Fibroblast of the aortic adventitia (primary cell): ENCODE measurements at places on chromosomes 5 and 9. TPM values are rescaled to one million over a fixed set of nuclear protein-coding genes. Genes with fewer than 3 reads are reported as not detected.

The GPR150 gene
- 0.27 and 0.98 TPM in 2 replicates for total RNA-seq

The ORM2 gene
- total RNA-seq, result not detected in 2 replicates

The ATP6V1G1 gene
- total RNA-seq, result 88.2 and 128 TPM in 2 replicates

The CDKN2B-AS1 gene
- total RNA-seq, result 6.4 and 12.9 TPM in 2 replicates

The HEMGN gene
- total RNA-seq, result not detected in 2 replicates

The PCDHB9 gene
- total RNA-seq, result 0.41 and 1.2 TPM in 2 replicates

The RGS7BP gene
- 0.72 and 1.1 TPM in 2 replicates for total RNA-seq

The SLIT3 gene
- 52.5 and 65.3 TPM in 2 replicates for total RNA-seq

The ZNF462 gene
- total RNA-seq, result 9.1 and 30.0 TPM in 2 replicates

The GM2A gene
- 26.2 and 42.6 TPM in 2 replicates for total RNA-seq
